Substantia nigra (tissue), 51 donors: ENCODE measurements at places on chromosomes 11 and 22.

- no peak for DNase-seq
These were observed 277.4 kb downstream of the FAM76B start for GRCh38 chr11:95512177-95512576.

DNA sequence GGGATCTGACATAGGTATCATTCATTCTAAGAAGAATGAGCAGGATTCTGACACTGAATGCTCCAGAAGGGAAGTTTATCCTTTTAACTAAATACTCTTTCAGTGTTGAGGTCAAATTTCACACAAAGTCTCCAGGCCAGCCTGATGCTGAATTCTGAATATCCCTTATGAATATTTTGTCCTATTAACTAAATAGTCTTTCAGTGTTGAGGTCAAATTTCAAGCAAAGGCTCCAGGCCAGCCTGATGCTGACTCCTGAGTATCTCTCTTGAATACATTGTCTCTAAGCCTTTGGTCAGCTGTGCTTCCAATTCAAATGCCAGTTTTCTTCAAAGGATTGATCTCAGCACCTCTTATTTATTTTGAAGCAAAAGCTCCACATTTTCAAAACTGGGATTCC is 676.8 kb downstream of the NTM start:
- DNase-seq: no peak

GRCh38 chr11:9573775-9574621 is 528 bp downstream of the WEE1 start:
- no peak for DNase-seq

DNA sequence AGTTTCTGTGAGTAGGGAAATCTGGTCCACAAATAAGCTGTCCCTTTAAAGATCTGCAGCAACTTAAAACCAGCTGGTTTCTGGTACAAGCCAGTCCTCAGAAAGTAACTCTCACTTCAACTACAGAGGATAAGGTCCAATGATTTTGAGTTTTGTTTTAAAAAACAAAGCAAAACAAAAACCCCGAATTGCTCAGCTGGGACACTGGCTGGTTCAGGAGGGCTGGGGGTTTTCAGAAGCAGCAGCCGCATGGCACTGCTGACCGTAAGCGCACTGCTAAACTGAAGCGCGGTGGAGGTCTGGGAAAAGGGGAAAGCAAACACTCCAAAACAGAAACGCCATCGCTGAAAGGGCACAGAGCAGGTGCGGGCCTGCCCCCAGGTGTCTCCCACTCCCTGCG is 59.7 kb downstream of the MICAL3 start:
- DNase-seq: no peak

- no peak for DNase-seq
These were observed 19.0 kb downstream of the ZMAT5 start for GRCh38 chr22:29747832-29748231.

GRCh38 chr11:119335091-119335654 is 846 bp downstream of the RNF26 start:
- DNase-seq: no peak

DNA sequence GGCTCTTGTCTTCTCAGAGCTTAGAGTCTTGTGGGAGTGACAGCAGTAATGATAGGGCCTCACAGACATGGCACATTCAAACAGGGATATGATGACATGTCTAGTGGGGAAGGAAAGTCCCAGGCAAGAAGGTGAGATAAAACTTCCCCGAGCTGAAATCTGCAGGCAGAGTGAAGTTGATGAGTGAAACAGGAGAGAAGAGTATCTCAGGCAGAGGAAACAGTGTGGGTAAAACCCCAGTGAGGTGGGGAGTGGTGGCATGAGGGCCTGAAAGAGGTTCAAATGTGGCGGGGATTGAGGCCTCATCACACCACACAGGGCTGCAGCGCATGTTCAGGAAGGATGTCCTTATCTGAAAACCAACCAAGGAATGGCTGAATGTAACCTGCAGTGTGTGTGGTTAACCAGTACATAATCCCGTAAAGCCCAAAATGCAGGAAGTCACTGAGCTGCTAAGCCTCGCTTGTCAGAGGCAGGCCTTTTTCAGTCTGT is 153.8 kb upstream of the E2F8 start:
- DNase-seq: no peak

- DNase-seq: no peak
These were observed 4.5 kb downstream of the CD44 start for GRCh38 chr11:35143297-35144135.

GRCh38 chr11:15695096-15695721 is 580.5 kb downstream of the INSC start:
- no peak for DNase-seq

DNA sequence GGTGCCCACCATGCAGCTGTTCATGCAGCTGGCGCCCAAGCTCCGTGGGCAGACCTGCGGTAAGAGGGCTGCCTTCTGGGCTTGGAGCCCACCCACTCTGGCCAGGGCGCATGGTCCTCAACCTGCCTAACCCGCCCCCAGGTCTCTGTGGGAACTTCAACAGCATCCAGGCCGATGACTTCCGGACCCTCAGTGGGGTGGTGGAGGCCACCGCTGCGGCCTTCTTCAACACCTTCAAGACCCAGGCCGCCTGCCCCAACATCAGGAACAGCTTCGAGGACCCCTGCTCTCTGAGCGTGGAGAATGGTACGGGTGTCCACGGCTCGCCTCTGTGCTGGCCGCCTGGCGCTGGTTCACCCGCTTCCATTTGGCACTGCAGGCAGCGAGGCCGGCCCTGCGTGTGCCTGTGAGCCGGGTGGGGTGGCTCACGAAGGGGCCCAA is 11.0 kb downstream of the MUC5AC start:
- no peak for DNase-seq

DNA sequence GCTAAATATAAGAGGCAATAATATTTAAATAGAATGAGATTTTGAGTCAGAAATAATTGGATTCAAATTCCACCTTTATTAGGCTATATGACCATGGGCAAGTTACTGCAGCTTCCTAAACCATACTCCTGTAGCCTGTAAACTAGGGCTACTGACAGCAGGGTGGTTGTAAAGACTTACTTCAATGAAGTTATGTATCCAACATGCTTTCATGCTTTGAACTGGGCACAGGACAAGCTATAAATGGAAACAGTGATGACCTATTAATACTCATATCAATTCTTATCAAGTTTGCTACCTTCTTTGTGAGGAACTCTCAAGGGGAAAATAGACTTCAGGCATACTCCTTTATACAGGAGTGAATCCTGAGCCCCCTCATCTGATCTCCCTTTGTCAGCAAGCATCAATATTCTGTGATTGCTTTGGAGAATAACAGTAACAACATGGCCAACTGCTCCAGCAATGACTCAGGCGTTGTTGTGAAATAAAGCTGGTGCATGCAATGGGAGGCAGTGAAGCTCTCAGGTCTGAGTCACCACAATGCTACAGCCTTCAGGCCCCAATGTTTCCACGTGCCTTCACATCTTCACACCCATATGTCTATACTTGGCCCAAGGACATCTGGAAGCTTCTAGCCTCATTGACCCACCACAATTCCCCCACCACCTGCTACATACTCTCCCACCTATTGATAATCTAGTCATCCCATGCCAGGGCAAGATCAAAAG is 102.5 kb downstream of the KCNA4 start:
- DNase-seq: no peak

GRCh38 chr11:124762105-124762623 is at the start of gene ESAM:
Gene ESAM (minus strand): TSS chr11:124762290. CDS start chr11:124762154, 136 bp downstream.
- no peak for DNase-seq

- no peak for DNase-seq
These were observed 796.8 kb downstream of the DLG2 start for GRCh38 chr11:84830372-84830771.

- DNase-seq: no peak
These were observed 15.6 kb upstream of the VWCE start for GRCh38 chr11:61310749-61311148.

DNA sequence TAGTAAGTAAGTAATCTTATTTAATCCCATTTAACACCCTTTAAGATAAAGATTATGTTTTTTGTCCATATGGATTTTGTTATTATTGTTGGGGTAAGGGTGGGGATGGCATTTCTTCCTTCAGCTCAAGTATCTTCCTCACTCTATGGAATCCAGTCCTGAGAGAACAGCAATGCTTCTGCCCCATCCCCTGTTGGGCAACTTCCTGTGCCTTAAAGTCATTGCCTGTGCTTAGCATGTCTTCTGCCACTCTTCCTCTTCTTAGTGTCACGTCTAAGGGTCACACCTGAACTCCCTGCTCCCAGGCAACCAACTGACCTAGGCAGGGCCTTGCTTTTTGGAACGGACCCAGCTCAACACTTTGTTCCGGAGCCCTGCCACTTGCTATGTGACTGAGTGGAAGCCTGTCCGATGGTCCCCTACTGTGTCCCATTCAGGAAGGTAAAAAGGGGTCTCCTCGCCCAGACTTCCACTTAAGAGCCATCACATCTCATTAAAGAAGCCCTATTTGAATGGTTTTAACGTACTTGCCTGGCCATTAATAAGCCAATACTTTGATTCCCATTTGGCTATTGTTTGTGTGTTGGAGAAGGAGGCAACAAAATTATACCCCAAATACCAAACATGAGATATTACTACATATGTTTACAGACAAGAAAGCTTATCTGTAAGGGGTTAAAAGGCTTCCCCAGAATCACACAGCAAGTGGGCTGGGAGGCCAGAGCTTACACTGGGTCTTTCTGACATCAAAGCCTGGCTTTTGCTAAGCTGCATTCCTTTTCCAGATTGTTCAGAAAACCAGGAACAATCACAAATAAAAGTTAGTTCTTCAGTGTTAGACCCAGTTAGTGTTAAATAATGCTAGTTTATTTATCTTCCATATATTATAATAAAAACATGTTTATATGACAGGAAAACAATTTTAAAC is 59.2 kb downstream of the RAB38 start:
- no peak for DNase-seq
